ENCODE measurements at places on chromosomes 11 and 22.

DNA sequence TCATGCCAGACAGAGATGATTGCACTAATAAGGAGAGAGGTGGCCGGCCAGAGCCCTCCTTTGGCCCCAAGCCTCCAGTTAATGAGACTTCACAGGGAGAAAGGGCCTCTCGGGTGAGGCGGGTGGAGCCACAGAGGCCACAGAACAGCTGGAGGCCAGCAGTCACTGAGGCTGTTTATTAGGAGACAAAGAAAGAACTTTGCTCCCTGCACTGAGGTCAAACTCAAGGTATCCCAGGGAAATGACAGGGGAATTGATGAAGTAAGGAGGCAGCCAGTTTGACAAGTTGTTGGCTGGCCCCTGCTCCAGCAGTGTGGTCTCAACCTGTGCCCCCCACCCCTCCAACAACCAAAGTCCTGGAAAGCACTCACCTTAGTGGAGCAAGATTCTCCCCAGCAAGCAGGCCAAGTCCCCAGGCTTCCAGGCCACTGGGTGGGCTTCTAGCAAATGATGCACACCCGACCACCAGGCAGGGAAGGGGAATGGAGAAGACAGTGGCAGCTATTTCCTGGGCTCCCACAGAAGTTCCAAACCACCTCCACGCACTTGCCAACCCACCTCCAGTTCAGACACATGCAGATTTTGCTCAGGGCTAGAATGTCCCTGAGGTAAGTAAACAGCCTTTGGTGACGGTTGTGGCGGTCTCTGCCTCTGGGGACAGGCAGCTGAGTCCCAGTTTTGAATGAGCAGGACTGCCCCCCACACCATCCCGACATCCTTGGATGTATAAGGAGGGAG lies 53.2 kb downstream of the RPUSD4 start:
- DNase-seq, result no peak

DNA sequence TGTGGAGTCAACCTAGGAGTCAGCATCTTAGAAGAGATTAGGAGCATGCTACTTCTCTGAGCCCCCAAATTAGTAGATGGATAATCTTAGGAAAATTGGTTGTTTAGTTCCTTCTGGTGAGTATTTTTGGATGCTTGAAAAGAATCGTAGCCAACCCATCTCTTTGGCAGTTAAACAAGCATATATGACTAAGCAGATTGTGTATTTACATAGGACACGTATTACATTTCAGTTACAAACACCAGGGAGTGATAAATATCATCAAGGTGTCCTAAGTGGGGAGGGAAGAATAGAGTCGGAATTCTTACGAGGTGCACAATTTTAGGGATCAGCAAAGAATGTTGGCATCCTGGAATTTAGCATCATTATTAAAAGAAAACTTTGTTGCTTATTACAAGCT lies 13.5 kb downstream of the PLET1 start:
- no peak for DNase-seq

DNA sequence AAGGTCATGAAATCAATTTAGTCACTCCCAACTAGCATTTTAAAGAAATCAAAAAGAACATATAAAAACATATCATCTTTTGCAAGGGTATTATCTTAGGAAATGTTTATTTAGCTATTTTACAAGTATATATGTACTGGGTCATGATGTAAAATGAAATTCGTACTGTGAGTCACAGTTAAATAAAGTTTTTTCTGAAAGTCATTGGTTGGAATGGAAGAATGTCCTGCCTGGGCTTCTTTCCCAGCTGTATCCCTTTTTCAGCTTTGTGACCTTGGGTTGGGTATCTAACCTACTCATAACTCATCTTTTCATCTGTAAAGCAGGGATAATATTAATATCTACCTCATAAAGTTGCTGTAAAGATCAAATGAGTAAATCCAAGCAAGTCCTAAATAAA lies 15.7 kb downstream of the FDX1 start:
- no peak for DNase-seq

DNA sequence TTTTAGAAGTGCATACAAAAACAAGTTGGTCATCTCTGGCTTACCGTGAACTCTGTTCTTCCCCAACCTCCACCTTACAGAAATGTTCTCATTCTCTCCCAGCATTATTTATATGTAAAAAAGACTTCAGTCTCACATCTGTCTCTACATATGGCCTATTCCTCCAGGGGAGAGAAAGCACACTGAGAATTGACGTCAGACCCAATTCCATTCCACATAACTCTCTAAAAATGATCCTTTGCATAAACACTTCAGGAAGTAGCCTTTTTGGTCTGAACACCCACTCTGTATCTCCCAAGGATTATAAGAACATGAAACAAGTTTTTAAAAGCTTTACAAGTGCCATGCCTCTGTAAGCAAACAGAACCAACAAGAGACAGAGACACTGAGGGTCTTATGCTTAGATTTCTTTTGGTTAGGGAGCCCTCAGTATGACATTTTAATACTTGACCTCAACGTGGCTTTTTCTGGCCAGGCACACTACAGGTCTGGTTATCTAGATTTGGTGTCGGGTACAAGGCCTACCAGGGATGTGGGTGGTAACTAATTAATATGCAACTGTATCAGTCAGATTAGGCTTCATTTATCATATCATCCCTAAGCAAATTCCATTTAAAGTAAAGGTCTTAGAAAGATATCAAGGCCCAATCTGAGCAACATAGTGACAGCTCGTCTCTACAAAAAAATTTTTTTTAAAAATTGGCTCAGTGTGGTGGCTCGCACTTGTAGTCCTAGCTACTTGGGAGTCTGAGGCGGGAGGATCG lies 48.5 kb upstream of the PPP2R1B start:
- no peak for DNase-seq

DNA sequence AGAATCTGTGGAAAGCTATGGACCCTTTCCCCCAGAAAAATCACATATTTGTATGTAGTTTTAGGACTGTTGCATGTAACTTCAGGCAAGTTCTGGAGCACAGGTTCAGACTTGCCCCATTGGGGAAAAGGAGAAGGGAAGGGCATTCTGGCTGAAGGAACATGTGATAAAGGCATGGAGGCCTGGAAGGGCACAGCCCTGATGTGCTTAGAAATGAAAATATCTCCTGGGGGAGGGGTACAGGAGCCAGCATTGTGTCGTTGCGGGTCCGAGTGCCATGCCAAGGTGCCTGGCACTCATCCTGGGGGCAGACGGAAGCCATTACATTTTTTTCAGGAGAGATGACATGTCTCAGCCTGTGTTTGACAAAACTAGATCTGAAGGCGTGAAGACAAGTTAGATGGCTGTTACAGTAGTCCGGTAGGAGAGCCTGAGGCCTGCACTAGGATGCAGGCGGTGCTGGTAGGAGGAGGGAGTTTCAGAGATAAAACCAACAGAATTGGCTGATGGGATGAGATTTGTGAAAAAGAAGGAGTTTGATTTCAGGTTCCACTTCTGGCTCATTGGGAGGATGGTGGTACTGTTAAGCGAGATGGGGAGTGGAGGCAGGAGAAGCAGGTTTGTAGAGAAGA lies 96.9 kb downstream of the TEAD1 start:
- DNase-seq, result no peak

- DNase-seq, result no peak
These were observed 23.0 kb downstream of the APLP2 start for GRCh38 chr11:130092661-130093060.

DNA sequence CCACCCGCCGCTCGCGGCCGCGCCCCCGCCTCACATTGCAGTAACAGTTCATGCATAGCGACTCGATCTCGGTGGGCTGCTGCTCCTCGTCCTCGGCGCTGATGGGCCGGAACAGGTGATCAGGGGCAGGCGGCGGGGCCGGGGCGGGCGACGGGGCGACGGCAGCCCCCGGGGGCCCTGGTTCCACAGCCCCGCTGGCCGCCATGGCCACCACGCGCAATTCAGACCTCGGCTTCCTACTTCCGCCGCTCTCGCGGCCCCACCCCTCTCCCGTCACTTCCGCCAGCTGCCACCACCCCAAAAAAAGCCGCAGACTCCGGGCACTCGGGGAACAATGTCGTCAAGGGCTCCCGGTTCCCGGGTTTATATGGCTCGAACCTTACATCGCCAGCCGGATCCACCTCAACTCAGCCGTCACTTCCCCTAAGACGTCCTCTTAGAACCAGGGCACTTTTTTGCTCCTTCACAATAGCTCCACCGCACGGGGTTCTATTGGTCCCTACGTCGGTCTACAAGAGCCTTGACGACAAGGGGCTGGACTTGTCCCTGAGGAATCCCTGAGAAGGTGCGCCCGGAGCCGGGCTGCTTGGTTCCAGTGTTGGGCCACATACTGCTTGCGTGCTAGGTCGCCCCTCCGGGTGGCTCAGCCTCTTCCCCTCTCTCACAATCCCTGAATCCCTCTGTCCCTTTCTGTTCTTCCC lies at the start of gene ZPR1:
TSS of gene ZPR1 (minus strand) at position 238 of the 701 bp plus-strand sequence. CDS start at position 205, 33 bp downstream.
- DNase-seq, result peak; percentile 50

DNA sequence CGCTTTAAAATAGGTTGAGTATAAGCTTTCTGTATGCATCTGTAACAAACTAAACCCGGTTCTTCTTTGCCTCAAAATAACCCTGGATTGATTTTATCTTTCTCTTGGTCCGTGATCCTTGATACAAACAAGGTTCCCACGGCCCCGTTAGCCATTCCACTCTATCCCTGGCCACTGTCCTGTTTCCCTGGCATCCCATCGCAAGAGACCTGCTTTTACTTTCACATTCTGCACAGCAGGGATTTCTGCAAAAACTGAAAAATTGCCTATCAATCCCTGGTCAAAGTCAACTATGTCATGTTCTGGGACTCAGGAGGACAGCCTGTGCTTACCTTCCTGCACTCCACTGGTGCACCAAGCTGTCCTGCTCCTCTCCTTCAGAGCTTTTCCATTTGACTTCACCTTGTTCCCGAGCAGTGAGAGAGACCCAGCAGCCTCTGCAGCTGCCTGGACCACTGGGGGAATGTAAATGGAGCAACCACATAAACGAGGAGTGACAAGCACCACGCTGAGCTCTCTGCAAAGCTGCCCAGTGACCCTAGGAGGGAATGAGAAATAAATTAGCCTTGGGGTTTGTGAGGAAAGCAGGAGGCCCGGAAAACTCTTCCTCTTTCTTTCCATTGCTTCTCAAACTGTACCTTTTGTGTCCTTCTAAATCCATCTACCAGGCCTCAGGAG lies 175.9 kb downstream of the NTM start:
- DNase-seq, result no peak

- no peak for DNase-seq
These were observed 14.2 kb downstream of the F2 start for GRCh38 chr11:46733234-46733633.

DNA sequence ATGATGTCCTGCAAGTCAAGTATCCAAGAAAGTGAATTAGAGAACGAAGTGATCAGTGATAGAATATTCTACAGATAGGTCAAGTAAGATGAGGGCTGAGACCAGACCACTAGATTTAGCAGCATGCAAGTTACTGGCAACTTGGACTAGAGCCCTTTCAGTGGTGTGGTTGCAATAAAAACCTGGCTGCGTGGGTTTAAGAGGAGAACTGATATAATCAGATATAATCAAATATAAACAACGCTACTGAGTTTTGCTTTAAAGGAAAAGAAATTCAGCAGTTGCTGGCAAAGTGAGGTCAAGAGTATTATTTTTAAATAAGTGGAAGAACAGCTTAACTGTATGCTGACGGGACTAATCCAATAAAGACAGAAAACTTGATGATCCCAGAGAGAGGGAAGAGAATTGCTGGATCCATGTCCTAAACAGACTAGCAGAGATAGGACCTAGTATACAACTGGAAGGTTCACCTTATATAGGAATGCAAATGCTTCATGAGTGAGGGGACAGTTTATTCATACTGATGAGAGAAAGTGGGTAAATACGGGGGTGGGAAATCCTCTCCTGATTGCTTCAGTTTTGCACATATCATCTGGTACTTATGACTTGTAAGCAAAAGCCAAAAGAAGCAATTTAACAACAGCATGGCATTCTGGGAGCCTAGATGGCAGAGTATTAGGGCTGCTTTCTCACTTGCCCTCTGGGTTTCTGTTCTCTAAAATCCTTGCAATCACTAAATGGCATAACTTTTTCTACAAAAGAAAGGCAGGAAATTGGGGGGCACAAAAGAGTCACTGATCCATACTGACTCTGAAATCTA lies 146.2 kb downstream of the RBFOX2 start:
- DNase-seq, result no peak

DNA sequence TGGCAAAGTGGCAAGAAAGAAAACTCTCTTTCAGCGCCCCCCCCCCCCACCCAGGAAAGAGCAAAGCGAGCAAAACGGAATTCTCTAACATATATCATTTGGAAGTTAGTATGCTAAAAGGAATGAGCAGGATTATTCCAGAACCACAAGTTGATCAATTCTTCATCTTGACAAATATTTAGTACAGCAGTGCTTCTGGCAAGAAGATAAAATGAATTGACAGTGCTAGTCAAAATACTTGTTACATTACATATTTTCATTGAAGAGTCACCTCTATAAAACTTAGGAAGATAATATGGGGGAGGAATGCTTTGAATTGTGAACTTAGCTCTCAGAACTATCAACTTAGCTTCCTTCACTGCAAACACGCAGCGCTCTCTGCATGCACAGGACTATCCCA lies 377.4 kb downstream of the DYNC2H1 start:
- no peak for DNase-seq
